KBM-7 (cell line): ENCODE measurements at places on chromosomes 3 and 15.

DNA sequence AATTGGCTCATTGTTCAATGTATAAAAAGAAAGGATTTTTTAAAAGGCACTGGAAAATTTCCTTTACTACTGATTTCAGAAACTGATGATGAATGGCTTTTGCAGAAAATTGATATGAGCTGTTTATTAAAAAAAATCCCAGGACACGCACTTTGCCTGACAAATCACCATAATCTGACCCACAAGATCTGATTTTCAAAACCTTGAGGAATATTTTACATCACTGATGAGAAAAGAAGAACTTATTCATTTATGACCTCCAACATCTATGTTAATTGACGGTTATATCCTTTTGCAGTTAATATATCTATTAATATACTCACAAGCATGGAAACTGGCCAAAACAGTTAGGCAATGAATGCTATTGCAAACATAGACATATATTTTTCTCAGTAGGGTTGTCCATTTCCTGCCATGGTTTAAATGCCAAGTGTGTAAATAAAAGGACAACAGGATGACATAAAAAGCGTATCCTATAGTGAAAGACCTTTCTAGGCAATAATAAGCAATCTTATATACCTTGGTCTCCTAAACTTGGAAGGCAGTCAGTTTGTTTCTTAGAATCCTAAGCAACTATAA, 109.7 kb upstream of the SLC7A14 start:
- no peak for DNase-seq

GRCh38 chr15:40217166-40217824, 21.6 kb upstream of the PAK6 start:
- peak; percentile 83 for DNase-seq

GRCh38 chr15:65195548-65195923, 10.4 kb upstream of the CLPX start:
- DNase-seq, result no peak

GRCh38 chr3:69115731-69116130, 6.7 kb downstream of the LMOD3 start:
- DNase-seq, result no peak

DNA sequence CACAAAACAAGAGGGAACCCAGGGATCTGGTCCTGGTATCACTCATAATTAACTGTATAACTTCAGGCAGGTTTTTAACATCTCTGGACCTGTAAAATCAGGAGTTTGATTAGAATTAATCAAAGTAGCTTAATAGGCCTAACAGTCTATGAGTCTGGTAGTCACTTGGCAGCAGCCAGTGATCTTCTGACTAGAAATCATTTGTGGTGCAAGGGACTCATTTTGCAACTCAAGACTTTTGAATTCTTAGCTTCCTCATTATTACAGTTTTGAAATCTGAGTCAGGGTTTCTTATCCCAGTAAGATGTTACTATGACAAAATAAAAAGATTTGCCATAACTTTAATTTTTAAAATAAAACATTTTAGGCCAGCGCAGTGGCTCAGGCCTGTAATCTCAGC, 70.8 kb downstream of the TMCC1 start:
- no peak for DNase-seq

GRCh38 chr15:39473298-39473947, 107.5 kb upstream of the THBS1 start:
- DNase-seq, result no peak

- DNase-seq, result no peak
Observed at GRCh38 chr3:108509263-108509662, 1.1 kb downstream of the MYH15 start.

- DNase-seq, result no peak
Observed at GRCh38 chr15:58870451-58870850, 63.0 kb downstream of the SLTM start.

GRCh38 chr3:50264964-50265485, 3.9 kb upstream of the SEMA3B start:
- DNase-seq, result no peak

GRCh38 chr15:67101911-67102598, 36.7 kb downstream of the SMAD3 start:
- no peak for DNase-seq

- peak; percentile 91 for DNase-seq
Observed at GRCh38 chr3:16177962-16178627, 3.6 kb downstream of the GALNT15 start.

DNA sequence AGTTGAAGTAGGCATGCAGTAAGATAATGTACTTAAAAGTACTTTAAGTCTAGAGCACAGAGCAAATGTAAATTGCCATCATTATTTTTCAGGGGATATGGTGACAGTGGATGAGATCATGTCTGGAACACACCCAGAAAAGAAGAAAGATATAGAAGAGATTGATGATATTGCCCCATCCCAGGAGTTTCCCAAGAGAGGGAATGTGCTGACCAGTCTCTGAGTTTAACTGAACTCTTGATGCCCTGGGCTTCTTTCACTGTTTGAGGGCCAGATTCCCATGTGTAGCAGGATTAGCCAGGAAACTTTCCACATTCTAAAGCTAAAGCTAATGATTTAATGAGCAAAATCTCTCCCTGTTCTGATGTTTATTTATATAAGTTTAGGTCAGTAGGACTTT, 366.8 kb upstream of the UMPS start:
- no peak for DNase-seq

- DNase-seq, result peak; percentile 52
Observed at GRCh38 chr3:32146746-32147211, 40.4 kb downstream of the GPD1L start.

- no peak for DNase-seq
Observed at GRCh38 chr15:53129121-53129904, 339.2 kb upstream of the ONECUT1 start.

DNA sequence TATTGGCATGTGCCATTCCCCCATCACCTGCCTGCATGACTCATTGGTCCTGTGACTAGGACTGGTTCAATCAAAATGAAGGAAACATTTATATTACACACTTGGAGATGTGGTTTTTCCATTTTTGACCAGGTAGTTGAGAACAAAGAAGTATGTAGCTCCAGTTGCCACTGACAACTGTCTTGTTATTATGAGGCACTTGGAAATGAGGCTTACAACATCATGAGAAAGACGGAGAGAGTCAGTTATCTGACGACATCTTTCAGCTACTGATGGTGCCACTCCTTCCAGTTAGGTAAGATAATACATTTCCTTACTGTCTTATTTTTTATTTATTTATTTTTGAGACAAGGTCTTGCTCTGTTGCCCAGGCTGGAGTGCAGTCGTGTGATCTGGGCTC, 21.8 kb upstream of the PROK2 start:
- DNase-seq, result no peak

GRCh38 chr3:124848300-124848699, 38.9 kb downstream of the ITGB5 start:
- no peak for DNase-seq

- peak; percentile 77 for DNase-seq
Observed at GRCh38 chr15:65033659-65034269, 4.3 kb upstream of the MTFMT start.

DNA sequence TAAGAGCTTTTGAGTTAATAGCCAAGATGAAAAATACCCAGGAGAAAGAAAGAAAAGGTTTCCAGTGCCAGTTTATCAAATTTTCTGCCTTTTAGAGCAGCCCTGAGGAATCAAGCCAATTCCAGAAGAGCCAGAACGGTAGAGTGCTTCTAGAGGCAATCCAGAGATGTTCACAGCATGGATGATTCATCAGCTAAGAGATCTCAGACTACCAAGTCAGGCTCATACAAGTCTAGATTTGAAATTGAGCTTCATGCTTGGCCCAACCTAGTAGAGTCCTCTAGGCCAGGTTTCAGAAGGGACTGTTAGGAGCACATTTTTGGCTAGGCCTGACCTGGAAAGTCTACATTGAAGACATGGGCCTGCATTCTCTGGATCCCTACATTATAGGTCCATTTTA, 15.5 kb downstream of the WDR48 start:
- DNase-seq, result no peak

GRCh38 chr15:67296684-67297083, 42.1 kb downstream of the IQCH start:
- no peak for DNase-seq

GRCh38 chr3:5458526-5458925, 271.0 kb downstream of the EDEM1 start:
- DNase-seq, result no peak

DNA sequence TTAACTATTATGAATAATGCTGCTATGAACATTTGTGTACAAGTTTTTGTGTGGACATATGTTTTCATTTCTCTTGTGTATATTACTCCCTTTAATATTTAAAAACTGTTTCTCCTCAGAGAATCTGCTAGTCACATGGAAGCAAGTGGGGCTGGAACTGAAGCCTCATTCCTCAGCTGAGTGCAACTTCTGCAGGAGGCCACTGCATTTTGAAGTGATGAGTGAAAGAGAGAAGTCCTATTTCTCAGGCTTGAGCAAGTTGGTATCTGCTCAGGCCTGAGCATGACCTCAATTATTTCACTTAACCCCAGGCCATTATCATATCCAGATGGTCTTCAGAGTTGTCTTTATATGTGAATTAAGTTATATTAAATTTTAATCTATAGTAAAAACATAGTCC, 11.5 kb downstream of the TLR9 start:
- DNase-seq, result no peak

GRCh38 chr15:41661518-41662225, 1.5 kb downstream of the MGA start:
- peak; percentile 84 for DNase-seq

GRCh38 chr3:27319847-27320526, 49.2 kb downstream of the NEK10 start:
- no peak for DNase-seq

DNA sequence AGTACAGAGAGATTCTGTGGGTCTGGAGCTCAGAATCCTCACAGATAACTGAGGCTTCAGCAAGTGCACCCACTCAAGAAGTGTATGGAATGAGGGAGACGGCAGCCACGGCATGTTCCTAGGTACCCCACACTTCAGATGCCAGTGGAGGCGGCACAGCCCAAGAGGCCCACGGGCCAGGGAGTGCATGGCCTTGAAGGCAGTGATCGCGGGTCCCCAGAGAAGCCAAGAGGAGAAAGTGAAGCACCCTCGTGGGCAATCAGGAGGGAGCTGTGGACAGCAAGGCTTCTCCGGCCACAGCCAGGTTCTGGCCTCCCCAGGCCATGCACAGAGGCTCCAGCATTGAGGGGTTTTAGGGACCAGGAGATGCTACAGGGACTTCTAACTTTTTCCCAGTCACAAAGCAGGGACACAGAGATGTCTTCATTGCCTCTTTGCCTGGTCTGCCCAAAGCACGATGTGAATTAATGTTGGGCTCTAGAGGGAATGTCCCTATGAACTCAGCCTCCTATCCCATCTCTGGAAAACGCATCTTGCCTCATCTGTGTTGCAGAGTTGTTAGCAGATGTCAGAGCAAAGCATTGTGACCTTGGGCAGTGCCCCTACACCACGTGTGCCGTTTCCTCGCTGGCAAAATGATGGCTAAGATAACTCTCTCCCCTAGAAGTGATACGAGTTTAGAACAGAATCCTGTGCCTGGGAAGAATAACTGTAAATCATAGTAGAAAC, 2.6 kb upstream of the MAP6D1 start:
- DNase-seq, result no peak

- DNase-seq, result no peak
Observed at GRCh38 chr15:37093480-37094332, 6.6 kb downstream of the MEIS2 start.

GRCh38 chr3:112116748-112117186, 16.3 kb downstream of the GCSAM start:
- DNase-seq, result no peak

DNA sequence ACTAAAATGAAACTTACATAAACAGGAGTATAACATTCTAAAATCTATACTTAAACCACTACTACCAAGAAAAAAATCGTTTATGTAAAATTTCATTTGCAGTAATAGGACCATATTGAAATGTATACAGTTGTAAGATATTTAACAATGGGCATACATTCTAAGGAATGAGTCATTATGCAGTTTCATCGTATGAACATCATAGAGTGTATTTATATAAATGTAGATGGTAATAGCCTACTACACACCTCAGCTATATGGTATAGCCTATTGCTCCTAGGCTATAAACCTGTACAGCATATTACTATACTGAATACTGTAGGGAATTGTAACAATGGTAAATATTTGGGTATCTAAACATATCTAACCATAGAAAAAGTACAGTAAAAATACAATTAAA, 79.5 kb downstream of the DPH6 start:
- DNase-seq, result no peak

- no peak for DNase-seq
Observed at GRCh38 chr3:181824961-181825360, 113.2 kb downstream of the SOX2 start.
